Activated T-cell treated with anti-CD3 and anti-CD28 coated beads for 24 hours (primary cell): ENCODE measurements at places on chromosomes 11 and 22.

DNA sequence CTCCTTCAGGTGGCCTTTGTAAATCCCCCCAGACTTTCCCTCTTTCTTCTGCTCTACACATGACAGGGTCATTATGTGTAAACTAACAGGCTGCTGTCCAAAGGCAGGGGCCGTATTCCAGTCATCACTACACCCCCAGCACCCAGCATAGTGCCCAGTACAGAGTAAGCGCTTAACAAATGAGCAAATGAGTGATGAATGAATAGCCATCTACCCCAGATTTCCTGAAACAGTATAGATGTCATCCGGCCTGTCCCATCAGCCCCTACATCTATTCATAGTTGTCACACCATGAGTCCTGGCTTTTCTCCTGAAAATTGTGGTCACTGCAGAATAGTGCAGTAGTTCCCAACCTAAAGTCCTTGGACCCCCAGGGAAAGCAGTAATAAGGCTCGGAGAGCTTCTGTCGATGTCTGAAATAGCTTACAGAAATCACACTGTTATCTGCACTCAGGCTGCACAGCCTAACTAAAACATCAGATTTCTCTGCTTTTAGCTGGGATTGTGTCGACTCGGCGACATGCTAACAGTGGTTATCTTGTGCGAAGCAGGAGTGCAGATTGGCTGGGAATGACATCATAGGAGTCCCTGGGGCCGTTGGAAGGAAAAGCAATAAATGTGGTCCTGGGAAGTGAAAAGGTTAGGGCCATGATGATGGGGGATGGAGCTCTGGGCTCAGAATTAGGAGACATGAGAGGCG, 143.8 kb upstream of the NECTIN1 start:
- DNase-seq = no peak

GRCh38 chr11:74024261-74025029, 15.6 kb upstream of the UCP3 start:
- no peak for DNase-seq

GRCh38 chr11:119626197-119626841, 102.7 kb downstream of the NECTIN1 start:
- no peak for DNase-seq

DNA sequence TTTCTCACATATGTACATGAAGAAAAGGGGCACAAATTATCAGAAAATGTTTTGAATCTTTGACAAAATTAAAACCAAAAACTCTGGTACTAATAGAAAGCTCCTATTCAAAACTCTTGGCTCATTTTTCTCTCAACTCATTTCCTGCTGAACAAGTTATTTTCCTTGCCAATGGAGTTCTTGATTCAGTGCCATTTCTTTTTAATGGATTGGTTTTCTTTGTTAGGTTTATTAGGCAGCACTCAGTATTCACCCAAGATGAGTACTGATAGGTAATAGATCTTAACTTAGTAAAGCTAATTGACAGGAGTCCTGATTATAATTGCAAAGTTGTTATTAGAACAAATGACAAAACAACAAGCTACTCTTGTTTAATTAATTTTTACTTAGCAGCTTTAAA, 279.4 kb upstream of the PDGFD start:
- no peak for DNase-seq

GRCh38 chr11:12454782-12455181, 77.4 kb downstream of the PARVA start:
- no peak for DNase-seq

GRCh38 chr11:80621871-80622270, 1181.0 kb upstream of the TENM4 start:
- DNase-seq = no peak

DNA sequence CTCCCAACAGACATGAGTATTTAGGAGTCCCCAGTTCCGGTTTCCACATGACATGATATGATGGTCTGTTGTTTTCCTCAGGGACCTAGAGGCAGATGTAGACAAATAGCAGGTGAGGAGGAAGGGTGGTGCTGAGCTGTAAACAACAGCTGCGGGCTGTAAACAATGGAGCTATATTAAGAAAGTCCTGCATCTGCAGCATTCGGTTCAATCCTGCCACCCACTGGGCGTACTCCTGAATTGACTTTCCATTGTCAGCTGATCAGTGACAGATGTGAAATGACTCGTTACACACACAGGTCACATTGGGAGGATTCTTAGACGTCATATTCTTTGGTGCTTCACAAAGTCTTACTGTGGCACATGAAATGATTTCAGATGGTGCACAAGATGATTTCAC, 26.8 kb upstream of the RAG1 start:
- DNase-seq = no peak

- DNase-seq = no peak
Observed at GRCh38 chr22:33880986-33881385, 39.3 kb downstream of the LARGE1 start.

GRCh38 chr22:38756711-38757463, 1.1 kb upstream of the SUN2 start:
- DNase-seq = no peak

DNA sequence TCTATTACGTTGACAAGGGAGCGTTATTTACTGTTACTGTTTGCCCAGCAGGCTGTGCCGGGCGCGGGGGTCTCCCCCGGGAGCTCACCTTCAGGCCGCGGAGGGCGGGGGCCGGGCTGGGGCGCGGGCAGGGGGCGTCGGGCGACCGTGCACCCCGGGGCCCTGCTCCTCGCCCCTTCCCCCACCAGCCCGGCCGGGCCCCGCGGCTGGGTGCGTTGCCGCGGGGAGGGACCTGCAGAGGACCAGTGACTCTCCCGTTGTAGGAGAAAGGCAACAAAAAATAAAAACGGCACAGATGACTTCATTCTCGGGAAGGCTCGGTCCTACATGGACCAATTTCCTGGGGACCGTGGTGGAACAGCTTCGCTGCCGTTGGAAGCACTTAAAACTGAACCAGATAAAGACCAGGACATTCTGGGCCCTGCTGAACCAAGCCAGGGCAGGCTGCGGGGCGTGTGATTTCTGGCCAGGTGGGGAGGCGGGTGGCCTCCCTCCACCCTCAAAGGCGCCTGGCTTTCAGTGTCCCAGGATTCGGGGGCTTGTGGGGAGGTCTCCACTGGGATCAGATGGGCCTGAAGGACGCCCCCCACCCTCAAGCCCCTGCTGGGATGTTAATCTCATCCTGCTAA, 57.4 kb downstream of the IGLL1 start:
- DNase-seq = no peak

- DNase-seq = no peak
Observed at GRCh38 chr22:44358709-44359440, 46.1 kb upstream of the SHISAL1 start.

DNA sequence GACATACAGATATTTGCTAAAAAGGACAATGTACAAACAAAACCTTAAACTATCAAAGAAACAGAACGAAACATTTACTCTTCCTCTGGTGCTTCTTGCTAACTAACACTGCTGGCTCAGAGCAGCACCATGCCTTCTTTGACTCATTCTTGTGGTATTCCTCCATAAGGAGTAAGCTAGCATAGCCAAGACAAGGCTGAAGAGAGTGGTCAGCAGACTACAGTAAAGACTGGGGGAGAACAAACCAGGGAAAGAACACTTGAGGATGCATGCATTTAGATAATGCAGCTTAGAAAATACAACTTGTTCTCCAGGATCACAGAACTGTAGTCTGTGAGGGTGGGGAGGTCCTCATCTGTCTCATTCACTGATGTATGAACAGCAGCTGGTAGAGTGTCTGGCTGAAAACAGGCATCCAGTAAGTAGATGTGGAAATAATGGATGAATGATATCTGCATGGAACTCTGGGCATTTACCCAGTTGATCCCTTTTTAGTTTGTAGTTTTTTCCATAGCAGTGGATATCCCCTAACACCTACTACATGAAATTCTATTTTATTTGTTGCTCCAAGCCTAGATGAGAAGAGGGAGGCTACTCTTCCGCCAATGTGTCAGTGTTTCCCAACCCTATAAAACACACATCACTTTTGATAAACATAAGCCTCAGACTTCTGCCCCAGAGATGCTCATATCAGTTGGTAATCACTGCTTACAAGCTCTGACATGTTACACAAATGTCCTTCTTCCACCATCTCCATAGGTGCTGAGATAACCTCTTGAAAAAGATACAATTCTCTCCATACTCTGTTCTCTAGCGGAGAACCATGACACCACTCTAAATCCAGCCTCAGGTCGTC, 7.3 kb downstream of the SNX19 start:
- DNase-seq = no peak

DNA sequence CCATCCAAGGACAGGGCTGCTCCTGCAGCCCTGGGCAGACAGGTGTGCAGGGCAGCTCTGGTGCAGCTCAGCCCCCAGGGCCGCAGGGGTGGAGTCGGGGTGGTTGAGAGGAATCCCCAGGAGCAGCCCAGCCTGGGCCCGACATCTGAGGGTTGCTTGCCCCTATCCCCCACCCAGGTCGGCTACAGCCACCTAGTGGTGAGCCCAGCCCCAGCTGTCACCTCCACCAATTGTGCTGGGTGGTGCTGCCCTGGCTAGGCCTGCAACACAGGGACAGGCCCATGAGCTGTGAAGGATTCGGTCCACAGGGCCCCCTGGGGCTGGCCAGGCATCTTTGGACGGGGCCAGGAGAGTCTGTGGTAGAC, 29.6 kb downstream of the RTN4R start:
- DNase-seq = peak; percentile 26

- no peak for DNase-seq
Observed at GRCh38 chr11:8063324-8063723, 17.7 kb upstream of the TUB start.

DNA sequence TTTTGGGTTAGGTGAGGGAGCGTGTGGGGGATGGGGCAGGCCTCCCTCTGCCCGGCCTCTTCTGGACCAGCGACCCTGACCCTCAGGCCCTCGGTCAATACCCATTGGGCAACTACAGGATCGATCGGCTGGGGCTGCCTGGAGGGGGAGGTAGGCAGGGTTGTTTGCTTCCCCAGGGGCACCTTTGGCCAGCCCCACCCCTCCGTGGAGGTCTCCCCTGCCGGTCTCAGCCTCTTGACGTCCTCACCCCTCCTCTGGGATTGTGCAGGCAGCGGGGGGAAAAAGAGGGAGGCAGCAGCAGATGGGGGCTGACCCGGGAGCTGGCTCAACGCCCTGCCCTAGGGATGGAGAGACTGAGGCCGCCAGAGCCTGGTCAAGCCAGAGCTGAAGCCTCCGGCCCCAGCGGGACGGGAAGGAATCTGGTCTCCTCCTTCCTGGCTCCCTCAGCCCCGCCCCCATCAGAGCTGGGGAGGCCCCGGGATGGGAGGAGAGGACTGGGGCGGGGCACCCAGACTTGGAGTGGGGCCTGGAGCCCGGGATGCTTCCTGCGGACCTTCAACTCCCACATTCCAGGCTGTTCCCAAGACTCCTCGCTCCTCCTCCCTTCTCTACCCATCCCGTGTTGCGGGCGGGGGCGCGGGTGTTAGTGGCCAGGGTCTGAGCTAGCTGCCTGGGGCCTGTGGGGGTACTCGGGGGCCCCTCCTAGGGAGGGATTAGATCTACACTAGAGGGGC, 14.4 kb upstream of the CDC42EP1 start:
- DNase-seq = no peak

DNA sequence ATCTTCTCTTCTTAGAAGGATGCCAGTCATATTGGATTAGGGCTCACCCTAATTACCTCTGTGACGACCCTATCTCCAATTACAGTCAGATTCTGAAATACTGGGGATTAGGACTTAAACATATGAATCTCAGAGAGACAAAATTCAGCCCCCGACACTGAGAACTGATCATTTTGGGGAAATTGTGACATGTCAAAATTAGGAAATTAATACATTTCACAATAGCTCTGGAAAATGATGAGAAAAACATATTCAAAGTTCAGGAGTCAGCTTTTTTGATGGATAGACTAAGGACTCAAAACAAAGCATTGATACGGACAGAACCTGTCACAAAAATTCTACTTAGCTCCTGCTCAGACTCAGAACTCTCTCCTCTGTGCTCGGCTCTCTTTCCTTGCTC, 40.8 kb downstream of the COMMD9 start:
- no peak for DNase-seq

DNA sequence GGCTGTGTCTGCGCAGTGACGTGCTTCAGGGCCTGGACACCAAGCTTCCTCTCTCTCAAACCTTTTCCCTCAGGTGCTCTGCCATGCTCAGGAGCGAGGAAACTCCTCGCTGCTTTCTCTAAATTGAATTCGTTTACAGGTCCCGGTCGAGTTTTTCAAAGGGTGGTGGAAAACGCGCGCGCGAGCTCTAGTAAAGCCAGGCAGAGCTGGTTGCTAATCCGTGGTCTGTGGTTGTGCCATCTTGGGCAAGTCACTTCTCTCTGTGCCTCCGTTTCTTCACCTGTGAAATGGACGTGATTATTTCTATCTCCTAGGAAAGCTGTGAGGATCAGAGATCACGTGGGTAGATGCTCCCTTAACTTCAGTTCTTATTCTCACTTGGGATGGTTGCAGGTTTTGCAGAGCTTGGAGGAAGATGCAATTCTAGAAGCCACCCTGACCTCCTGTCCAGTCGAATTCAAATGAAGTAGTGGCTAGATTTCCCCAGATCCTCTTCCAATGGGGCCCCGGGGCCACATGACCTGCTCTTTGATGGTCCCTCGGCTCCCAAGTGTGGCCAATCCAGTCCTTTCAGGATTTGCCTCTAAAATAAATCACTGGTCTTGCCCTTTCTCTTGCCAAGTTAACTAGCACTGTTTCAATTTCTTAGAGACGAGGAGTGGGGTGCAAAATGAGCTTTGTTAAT, 10.5 kb upstream of the ALX4 start:
- DNase-seq = no peak

DNA sequence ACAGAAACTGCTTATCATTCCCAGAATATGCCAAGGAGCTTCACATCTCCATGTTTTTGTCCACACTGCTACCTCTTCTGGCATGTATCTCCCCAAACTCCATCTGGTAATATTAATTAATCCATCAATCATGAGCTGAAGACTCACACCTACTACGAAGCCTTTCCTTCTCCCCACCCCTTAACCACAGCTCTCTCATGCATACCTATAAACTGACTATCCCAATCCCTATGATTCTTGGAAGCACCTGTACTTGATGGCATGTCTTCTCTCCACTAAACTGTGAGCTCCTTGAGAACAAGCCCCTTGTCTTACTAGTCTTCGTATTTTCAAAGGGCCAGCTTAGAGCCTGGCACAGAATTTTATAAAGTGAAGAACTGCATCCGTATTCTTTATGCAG, 47.3 kb downstream of the RELT start:
- no peak for DNase-seq

DNA sequence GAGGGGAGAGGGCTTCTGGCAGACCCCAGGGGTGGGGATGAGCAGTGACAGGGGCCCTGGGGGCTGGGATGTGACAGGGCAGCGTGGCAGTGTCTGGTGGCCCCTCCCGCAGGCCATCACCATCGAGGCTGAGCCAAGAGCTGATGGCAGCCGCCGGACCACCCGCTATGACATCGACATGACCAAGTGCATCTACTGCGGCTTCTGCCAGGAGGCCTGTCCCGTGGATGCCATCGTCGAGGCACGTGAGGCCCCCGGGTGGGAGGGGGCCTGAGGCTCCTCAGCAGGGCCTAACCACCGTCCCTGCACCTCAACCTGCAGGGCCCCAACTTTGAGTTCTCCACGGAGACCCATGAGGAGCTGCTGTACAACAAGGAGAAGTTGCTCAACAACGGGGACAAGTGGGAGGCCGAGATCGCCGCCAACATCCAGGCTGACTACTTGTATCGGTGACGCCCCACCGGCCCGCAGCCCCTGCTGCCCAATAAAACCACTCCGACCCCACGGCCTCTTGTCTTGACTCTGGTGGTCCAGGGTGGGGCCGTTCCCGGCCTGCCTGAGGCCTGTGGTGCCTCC, 2.6 kb upstream of the TCIRG1 start:
- DNase-seq = no peak

- DNase-seq = peak; percentile 40
Observed at GRCh38 chr11:20131788-20132666, 28.2 kb downstream of the DBX1 start.
